ENCODE measurements at places on chromosomes 7 and 10. TPM values are rescaled to one million over a fixed set of nuclear protein-coding genes. Genes with fewer than 3 reads are reported as not detected.
A peak's percentile ranks its signal among the peaks of the same experiment; 100 is the strongest.

DNA sequence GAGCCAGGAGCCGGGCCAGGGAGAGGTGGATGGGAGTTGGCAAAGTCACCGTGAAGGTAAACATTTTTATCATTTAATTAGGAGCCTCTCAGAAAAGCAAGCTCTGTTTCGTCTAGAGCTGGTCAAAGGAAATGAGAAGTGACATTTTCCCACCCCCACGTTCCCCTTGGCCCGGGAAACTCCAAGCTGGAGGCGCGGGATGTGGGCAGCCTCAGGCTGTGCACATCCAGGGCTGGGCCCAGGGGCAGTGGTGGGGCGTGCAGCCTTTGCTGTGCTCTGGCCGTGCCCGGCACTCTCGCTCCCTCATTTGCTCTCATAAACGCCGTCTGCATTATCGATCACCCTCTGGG is 135.6 kb upstream of the RET start:
- DNase-seq = no peak

- no peak for DNase-seq
Measured at GRCh38 chr10:21668831-21669230, 134.8 kb downstream of the MLLT10 start.

DNA sequence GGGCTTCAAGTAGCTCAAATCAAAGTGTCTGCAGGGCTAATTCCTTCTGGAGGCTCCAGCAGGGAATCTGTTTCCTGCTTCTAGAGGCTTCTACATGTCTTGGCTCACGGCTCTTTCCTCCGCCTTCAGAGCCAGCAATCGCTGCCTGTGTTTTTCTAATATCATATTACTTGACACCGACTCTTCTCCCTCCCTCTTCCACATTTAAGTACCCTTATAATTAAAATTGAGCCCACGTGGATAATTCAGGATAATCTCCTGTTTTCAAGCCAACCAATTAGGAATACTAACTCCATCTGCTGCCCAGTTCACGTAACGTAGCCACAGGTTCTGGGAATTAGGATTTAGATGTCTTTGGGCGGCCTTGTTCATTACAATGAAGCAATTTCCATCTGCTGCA is 372.2 kb downstream of the DPP6 start:
- DNase-seq = no peak

DNA sequence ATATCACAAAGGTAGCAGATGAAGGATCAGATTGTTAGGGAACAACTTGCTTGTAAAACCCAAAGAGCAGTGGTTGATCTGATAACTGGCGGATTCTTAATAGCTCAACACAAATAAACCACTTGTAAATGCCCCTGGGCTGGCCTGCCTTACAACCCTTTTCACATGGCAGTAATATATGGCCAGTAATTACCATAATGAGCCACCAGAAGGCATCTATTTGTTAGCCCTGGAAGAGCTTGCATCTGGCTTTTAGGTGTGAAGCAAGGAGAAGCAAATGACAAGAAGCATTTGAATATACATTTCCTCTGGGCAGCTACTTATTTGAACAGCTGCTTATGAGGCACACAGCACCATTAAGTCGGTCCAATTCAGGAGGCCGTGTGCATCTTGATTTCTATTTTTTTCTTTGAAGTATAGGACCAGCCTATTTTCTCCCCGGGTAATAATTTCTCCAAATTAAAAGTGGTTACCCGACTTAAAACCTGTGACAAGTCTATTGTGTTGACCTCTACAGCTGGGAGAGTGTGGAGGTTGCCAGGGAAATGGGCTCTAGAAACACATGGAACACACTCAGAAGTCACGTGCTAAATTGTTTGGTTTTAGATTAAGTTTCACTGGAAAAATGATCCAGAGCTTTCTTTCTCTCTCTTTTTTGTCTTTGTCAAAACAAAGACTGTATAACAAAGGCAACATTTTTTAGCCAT is 113.4 kb downstream of the SEM1 start:
- DNase-seq = peak; percentile 63

DNA sequence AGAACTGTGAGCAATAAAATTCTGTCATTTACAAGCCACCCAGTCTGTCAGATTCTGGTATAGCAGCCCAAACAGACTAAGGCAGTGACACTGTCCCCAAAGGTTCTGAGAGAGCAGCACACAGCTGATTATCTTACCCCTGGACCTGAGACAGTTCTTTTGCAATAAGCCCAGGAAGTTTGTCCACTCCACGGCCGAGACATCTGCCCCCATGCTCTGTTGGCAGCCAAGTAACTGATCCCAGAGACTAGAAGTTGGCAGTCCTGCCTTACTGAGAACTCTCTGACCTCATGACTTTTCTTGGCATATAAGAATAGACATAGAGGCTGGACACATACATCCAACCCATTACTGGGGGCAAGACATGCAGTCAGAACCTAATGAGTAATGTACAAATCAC is 243.0 kb upstream of the GRB10 start:
- DNase-seq = no peak

Gene RELN
- not detected for total RNA-seq

DNA sequence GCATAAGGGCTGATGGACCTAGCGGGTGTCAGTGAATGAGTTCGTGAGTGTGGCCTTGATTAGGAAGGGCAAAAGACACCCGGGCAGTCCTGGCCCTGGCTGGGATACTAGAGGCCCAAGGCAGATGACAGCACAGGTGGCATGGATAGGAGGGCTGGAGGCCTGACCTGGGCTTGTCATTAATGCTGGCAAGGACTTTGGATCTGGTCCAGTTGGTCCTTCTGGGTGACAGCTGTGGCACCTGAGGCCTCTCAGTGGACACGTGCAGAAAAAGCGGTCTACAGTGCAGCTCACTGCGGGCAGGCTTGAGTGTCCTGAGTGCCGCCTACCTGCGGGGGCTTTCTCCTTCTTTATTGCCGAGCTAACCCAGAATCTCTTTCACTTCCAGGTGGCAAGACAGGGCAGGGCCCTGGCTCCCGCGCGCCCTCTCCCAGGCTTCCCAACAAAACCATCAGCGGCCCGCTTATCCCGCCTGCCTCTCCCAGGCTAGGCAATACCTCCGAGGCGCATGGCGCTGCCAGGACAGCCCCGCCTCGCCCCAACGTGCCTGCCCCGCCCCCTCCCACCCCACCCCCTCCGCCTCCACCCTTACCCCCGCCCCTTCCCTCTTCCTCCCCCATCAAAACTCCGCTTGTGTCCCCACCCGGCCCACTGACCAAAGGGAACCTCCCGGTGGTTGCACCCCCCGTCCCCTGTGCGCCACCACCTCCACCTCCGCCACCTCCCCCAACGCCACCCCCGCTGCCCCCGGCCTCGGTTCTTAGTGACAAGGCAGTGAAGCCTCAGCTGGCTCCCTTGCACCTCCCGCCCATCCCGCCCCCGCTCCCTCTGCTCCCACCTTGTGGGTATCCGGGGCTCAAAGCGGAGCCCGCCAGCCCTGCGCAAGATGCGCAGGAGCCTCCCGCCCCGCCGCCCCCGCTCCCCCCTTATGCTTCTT is 77.4 kb downstream of the WIPF3 start:
- no peak for DNase-seq

- peak; percentile 50 for DNase-seq
Measured at GRCh38 chr10:60573336-60573735, 183.7 kb upstream of the ANK3 start.

- DNase-seq = no peak
Measured at GRCh38 chr10:11516431-11516746, 95.1 kb downstream of the USP6NL start.

Gene LLCFC1
- not detected for total RNA-seq

Gene NKX2-3
- not detected for total RNA-seq

Gene OTUD1
- 16.8 TPM for total RNA-seq

DNA sequence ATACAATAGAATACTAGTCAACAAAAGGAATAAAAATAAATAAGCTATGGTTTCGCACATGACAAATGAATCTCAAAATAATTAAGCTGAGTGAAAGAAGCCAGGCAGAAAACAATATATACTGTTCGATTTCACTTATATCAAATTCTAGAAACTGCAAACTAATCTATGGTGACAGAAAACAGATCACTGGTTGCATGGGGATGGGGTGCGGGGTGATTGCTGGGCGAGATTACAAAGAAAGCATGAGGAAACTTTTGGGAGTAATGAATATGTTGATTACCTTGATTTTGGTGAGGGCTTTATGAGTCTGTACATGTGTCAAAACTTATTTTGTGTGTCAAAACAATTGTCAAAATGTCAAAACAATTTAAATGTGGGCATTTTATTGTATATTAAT is 135.6 kb downstream of the GPR85 start:
- no peak for DNase-seq

DNA sequence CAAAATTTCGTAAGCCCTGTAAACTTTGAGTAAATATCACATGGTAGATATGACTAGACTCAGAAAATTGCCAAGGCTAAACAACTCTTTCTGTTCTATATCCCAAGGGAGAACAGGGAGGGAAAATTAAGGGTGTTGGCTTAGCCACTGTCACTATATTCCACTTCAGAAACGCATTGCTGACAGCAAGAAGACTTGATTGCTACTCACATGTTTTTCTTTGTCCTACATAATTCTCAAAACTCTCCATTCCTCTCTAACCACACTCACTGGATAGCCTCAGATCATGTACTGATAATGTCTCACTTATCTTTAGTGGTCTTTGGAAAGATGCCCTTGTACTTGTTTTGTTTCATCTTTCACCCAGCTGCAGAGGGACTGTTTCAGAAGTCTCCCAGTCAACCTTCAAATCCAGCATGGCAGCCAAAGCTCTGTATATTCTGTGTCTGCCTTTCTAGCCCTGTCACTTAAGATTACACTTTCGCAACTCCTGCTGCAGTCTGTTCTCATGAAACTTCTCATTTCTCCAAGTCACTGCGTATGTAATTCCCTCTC is 582.4 kb upstream of the FZD8 start:
- DNase-seq = peak; percentile 56

Gene AGMO
- under 0.01 TPM for total RNA-seq

Gene MALSU1
- 81.5 TPM for total RNA-seq

DNA sequence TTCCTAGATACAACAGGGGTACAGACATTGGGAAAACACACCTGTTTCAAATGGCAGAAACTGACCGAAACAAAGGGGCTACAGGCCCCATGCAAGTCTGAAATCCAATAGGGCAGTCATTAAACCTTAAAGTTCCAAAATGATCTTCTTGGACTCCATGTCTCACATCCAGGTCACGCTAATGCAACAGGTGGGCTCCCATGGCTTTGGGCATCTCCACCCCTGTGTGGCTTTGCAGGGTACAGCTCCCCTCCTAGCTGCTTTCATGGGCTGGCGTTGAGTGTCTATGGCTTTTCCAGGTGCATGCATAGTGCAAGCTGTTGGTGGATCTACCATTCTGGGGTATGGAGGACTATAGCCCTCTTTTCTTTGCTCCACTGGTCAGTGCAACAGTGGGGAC is 248.1 kb upstream of the RHOBTB1 start:
- DNase-seq = no peak

Gene NRG3
- total RNA-seq = not detected

- DNase-seq = no peak
Measured at GRCh38 chr7:116978006-116978405, 24.7 kb downstream of the ST7 start.

Gene ST8SIA6
- 0.53 TPM for total RNA-seq

Gene ZNF425
- 3.7 TPM for total RNA-seq

DNA sequence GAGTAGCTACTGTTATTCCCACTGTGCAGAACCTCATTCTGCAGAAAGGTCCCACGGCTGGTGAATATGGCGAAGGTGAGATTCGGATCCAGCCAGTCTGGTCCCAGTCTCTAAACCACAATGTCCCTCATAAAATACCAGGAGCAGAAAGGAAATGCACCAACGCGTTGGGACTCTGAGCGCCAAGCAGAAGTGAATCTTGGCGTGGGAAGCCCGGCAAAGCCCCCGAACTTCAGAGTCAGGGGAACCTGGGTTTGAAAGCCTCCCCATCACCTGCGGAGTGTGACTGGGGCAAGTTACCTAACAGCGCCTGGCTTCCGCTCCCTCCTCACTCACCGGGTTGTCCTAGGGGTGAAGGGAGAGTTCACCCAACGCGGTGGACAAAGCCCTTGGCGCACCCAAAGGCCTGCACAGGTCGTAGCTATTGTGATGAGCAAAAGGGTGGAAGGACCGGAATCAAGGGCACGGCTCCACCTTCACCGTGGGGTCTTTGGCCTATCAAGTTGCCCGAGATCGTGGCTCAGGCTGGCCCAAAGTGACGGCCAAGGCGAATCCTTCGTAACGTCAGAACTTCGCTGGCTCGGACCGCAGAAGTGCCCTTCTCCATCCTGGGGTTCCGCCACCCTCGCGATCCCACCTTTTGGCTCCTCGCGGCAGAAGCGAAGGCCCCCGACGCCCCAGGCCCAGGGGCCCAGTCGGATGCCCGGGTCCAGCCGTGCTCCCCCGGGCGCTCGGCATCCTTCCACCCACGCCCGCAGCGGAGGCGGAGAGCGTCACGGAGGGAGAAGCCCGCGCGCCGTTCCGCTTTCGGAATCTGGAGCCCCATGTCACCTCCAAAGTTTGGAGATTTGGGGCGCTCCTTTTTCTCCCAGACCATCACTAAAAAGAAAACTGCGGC is 811 bp downstream of the RGS10 start:
- DNase-seq = no peak

DNA sequence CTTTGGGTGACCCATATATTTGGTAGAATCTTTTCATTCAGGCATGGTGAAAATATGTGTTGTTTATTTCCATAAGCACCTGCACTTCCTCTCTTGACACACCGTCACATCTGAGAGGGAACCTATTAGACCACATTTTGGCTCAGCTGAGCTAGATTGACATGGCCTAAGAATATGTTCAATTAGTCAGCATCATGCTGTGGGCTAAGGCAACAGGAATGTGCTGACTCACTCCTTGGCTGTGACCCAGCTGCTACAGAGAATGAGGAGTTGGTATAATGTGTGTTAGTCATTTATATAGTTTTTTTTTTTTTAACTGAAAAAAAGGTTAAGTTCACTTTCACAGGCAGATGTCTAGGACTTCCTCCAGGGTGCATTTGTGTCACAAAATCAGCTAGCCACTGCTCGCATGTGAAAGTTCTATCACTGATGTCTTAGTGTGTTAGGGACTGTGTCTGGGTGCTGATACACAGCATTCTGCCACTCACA is 180.6 kb downstream of the SEMA3E start:
- peak; percentile 99 for DNase-seq

Gene CDC14C
- total RNA-seq = not detected

Gene KLF14
- not detected for total RNA-seq

DNA sequence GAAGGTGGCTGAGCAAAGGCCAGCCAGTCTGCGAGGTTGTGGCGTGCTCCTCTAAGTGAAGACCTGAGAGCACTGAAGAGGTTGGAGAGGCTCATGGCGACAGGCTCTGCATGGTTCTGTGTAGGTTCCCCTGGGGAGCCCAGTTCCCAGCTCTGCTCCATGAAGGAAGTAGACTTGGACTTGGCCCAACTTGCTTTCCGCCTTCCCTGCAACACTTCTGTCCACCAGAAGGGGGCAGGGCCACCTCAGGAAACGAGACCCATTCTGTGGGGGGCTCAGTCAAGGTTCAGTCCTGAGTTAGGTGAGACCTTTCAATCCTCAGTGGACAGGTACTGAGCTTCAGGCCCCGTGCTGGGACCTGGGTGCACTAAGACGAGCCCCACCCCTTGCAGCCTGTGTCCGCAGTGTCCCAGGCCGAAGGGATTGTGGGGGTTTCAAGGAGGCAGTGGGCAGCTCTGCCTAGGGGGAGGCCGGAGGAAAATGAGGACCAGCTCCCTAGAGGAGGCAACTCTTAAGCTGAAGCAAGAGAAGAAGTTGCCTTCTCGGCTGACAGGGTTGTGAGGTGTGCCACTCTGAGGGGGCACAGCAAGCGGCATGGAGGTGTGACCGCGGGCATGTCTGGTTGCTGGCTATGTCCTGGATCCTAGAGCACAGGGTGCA is 15.0 kb upstream of the PCBD1 start:
- peak; percentile 9 for DNase-seq

Data from bronchial epithelial cell (primary cell).